ENCODE measurements at places on chromosomes 5 and 9.

GRCh38 chr9:22382331-22382730 lies 64.3 kb upstream of the DMRTA1 start:
- DNase-seq, result no peak

DNA sequence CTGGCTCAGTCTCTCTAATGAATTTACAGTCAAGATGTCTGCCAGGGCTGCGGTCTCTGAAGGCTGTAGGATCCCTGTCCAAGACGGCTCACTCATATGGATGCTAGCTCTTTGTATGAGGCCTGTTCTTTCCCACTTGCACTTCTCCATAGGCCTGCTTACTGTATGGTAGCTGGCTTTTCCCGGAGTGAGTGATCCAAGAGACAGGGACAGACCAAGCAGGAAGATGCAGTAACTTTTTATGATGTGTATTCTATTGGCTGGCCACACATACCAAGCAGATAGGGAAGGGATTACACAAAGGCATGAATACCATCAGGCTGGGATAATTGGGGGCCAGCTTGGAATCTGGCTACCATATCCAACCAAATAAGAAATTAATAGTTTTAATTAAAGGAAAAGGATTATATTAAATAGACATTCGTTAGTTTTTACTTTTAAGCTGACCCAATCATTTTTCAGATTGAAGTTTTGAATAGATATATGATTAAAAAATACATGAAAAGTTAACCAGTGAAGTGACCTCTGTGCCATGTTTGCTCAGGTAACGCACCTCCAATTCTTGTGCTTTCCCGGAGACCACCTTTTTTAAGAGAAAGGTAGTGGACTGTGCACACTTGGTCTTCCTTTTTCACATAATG lies 20.6 kb downstream of the NSD1 start:
- no peak for DNase-seq

DNA sequence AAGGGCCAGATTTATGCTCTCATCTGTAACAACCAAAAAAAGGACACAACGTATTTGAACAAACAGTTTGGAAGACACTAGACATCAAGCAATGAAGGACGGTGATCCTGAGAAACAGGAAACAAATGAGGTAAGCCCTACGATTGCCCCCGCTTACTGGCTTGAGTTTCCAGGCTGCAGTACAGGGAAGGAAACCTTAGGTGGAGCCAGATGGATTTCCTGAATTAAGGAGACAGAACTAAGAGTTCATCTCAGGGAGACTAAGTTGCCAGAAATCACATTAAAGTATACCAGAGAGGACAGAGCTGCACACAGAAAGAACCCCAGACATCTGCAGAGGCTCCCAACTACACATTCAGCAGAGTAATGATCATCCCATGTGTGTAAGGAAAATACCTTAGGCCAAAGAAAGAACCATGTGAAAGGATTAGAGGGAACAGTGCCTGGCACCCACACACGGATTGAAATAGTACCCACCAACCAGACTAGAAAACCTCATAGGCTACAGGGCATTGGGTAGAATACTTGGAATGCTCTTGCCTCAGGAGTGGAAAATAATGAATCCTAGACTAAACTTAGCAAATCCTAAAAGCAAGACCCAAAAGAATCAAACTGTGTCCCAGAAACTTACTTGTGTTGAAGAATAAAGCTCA lies 99.3 kb upstream of the NIPBL start:
- DNase-seq, result no peak

DNA sequence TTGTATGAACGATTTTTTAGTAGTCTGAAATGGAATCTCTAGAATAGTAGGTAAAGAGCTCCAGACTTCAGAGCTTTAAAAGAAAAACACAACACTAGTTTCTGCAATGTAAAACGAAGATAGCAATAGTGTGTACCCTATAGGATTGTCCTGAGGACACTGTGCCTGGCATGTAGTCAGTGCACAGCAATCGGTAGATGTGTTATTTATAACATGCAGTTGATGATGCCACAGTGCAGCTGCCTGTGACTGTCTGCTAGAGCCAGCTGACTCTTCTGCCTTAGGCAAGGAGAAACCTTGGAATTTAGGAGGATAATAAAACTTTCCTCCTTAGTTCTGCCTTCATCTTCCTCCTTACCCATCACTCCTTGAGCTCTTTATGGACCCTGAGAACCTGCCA lies 27.7 kb upstream of the TMOD1 start:
- no peak for DNase-seq

DNA sequence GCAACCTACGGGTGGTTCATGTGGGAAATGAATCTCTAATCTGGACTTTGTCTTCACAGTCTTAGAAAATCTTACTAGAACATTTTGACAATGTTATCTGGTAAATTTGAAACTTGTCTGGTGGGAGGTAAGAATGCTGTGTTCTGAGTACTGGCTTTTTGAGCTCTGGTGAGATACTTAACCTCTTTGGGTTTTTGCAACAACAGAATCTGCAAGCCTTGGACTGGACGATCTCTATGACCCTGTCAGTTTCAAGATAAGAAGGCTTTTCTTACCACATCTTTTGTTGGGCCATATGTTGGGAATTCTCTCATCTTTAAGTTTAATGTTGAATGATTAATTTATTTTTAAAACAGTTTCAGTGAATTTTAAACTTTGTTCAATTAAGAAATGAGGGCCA lies 112.9 kb downstream of the GOLPH3 start:
- no peak for DNase-seq

Data from stimulated activated CD4-positive, alpha-beta T cell treated with anti-CD3 and anti-CD28 coated beads, Interleukin-1b, Interleukin-23, amount 100 ng/mL, for 24 hours (primary cell).